Tibial artery (tissue), 4 donors: ENCODE measurements at places on chromosomes 3 and 15.

DNA sequence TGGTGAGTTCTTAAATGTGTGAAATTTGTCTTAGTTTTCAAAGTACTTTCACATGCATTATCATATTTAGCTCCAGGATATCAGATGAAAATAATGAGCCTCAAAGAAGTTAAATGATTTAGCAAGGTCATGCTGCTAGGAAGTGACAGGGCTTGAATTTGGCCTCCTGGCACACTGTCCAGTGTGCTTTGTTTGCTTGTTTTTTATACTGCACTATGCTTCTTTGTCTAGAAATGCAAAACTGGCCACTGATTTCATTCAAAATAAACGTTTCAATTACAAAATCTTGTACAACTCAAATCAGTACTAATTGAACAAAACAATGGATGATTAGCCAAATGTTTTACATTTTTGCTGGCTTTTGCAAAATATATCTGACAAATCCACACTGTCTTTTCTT is 583.3 kb upstream of the CBLB start:
- DNase-seq = no peak

DNA sequence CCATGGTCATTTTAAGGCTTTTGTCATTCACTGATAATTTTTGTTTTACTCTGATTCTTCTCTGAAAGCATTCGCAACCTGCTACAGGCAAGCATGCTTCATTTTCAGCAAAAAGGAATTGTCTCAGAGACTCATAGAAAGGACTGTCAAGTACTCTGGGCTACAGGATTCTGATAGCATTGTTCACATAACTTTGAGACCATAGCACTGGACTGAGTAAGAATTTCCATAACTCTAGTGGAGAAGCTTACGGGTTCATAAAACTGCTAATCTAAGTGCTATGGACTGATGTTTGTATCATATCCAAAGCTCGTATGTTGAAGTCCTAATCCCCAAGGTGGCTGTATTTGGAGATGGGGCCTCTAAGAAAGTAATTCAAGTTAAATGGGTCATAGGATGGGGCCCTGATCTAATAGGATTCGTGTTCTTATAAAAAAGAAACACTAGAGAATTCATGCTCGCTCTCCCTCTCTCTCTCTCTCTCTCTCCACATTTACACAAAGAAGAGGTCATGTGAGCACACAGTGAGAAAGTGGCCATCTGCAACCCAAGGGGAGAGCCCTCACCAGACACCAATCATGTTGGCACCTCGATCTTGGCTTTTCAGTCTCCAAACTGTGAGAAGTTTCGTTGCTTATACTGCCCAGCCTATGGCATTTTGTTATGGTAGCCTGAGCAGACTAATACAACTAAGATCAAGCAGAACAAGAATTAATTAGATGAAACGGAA is 60.4 kb downstream of the CRYGS start:
- DNase-seq = no peak

GRCh38 chr3:57557085-57557537 is 1.0 kb downstream of the PDE12 start:
- no peak for DNase-seq

GRCh38 chr15:77695961-77696582 is 63.4 kb upstream of the LINGO1 start:
- no peak for DNase-seq

DNA sequence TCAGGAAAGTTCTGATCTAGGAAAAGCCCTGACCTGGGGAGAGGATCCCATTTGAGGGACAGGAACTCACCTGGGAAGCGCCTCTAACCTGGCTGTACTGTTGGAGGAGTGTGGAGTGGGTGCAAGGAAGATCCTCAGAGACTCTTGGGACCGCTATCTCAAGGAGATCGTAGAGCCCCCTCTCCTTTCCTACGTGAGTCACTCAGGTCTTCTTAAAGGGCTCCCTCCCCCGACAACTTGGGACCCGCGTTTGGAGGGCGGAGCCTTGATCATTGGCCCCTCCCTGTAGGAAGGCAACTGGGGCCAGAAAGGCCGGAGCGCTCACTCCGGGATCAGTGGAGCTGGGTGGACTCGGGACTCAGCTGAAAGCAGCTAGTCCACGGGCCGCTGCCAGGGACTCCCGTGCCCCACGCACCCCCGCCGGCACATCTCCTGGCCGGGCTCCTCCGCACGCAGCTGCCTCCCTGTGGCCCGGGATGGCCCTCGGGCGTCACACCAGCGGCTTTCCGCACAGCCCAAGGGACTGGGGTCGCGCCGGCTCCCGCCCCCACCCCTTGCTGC is 520 bp downstream of the SLC26A6 start:
- peak; percentile 53 for DNase-seq

- no peak for DNase-seq
These were observed 486.0 kb upstream of the AGTR1 start for GRCh38 chr3:148211725-148212124.

DNA sequence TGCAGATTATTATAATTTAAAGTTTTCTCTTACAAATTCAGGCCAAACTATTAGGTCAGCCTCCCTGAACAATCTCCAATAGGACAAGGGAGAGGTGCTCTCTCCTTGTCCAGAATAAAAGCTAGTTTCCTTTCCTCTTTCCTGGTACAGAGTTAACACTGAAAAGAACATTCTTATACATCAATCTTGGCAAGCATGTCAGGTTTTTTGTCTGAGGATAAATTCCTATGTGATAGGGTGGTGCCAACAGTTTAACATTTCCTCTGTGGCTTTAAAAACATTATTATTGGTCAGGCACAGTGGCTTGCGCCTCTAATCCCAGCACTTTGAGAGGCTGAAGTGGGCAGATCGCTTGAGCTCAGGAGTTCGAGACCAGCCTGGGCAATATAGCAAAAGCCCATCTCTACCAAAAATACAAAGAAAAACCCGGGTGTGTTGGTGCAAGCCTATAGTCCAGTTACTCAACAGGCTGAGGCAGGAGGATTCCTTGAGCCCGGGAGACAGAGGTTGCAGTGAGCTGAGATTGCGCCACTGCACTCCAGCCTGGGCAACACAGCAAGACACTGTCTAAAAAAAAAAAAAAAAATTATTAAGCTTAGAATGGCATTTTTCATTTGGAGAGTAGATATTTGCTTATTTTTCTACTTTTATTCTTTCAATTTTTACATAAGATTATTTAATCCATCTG is 13.7 kb upstream of the ULK4 start:
- no peak for DNase-seq
